ENCODE measurements at places on chromosomes 4 and X.

DNA sequence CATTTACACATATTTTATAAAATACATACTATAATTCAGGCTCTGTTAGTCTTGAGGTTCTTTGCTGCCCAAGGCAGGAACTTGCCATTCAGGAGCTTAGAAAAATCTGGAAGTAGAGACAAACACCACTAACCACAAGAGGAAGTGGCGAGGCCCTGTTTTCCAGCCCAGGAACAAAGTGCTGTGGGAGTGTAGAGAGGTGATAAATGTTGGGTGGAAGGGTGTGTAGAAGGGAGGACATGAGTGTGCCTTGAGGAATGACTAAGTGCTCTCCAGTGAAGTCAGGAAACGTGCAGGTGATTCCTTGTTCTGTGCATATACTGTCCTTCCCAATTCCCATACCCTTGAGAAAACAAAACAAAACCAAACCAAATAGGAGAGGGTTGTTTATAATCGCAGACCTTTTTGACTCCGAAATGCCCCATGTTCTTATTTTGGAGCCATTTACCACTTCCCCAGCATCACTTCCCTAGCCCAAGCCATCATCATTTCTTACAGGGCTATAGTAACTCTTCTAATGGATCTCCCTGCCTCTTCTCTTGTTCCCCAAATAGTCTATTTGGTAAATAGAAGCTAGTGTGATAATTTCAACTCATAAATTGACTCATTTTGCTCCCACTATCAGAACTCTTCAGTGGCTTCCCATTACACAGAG is 83.2 kb downstream of the GPAT3 start:
- no peak for DNase-seq

DNA sequence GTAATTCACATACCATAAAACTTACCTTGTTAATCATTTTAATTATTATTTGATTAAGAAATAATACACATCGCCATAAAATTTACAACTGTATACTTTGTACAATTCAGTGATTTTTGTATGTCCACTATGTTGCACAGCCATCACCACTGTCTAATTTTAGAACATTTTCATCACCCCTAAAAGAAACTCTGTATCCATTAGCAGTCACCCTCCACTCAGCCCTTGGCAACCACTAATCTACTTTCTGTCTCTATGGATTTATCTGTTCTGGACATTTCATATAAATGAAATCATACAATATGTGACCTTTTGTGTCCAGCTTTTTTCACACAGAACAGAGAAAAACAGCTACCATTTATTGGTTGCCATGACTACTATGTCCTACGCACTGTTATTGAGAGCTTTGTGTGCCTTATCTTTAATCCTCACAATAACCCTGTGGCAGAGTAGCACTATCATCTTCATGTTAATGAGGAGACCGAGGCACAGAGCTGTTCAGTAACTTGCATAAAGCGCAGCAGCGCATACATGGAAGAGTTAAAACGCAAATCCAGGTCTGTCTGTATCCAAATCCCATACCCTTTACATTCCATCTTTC is 64.6 kb upstream of the PAGE1 start:
- no peak for DNase-seq

DNA sequence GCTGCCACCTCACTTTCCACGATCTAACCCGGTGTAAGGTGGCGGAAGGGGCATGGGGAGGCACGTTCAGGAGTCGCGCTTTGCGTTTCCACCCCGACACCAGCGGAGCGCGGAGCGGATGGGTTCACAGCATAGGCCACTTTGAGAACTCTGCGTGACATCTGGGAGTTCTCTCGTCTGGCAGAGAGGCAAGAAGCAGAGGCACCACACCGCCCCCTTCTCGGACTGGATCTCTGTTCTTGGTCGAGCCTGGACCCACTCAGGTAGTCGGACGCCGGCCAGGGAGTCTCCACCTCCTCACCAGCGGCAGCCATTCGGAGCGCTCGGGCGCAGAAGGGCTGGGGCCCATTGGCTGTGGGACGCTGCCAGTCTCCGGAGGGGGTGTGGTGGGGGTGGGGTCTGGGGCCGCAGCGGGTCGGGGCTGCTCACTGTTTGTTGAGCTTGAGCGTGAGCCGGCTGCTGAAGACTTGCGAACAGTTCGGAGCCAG is at the start of gene DACH2:
TSS of gene DACH2 (plus strand) at position 428 of the 488 bp plus-strand sequence.
- no peak for DNase-seq

DNA sequence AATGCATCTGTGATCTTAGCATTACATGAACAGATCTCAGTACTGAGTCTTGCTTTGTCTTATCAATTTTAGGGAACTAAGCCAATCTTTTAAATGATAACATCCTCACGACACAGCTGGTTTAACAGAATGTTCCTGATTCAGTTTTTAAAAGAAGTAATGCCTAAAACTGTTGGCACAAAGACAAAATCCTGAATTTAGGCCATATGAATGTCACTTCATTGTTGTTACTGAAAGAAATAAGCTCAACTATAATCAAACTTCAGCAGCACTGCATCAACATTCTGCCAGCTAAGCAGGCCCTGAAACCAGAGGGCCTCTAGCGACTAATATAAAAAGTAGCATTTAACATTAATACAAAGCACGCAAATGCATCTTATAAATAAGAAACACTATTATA is 130.6 kb downstream of the FRYL start:
- no peak for DNase-seq

DNA sequence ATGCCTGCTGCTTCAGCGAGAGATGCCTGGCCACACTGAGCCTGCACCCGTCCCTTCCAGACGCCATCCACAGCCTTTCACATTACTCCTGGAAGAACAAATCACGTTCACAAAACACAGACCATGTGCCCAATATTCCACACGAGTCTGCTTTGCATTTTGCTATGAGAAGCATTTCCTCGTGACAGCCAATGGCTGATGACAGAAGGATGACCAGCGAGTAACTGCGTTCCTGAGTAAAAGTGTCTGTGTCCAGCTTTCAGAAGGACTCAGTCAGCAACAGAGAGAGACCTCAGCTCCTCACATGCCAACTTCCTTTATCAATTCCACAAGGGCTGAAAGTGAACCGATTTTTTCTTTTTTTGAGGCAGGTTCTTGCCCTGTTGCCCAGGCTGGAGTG is 19.5 kb downstream of the NAT8L start:
- DNase-seq = no peak

GRCh38 chr4:11424000-11424399 is 4.7 kb downstream of the HS3ST1 start:
- DNase-seq = no peak

GRCh38 chrX:12919051-12919450 is 12.6 kb downstream of the TLR8 start:
- no peak for DNase-seq

DNA sequence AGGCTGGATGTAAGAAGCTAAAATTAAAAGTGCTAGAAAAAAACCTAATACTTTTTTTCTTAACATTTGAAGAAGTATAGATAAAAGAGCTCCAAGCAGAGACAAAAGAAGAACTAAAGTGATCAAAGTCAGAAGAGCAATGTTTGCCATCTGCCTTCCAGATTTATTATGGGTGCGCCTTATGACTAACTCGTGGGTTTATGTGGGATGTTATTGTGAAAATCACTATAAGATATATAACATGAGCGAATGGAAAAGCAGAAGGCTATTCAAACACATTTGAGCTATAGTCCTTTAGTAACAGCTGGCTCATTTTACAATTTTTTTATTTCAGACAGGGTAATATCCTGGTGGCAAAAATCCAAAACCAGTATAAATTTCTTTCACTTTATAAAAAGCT is 1040.7 kb downstream of the RAPGEF2 start:
- no peak for DNase-seq

GRCh38 chr4:26131711-26132110 is 189.1 kb upstream of the RBPJ start:
- DNase-seq = no peak

DNA sequence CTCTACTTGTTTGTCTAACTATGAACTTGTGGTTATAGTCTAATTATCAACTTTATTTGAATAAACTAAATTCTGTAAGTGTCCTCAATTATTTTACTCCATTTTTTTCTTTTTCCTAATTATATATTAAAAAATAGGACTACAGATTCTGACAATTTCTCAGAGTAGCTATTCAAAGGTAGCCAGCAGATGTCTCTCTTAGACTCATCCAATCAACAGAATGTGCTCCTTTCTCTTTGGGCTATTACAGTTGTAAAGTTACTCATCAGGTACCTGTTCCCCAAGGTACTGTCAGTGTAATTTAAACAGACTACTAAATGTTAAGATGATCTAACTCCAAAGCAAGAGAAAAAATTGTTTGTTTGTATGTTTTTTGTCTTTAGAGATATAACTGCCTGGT is 248.6 kb downstream of the PCDH18 start:
- no peak for DNase-seq

DNA sequence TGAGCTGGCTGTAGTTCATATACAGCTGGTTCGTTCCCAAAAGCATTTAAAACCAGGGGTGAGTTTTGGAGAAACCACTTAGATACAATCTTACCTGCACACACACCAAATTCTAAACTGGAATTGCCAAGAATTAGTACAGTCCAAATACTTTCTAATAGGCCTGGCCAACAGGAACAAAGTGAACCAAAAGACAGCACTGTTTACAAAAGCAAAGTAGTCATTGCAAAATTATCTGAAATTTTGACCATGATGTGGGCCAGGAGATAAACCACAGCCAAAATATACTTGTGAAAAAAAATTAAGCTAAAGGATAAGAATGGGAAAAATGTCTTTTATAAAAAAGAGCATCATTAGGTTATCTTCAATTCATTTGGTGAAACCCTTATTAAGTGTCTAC is 37.9 kb upstream of the NAP1L5 start:
- DNase-seq = no peak

- DNase-seq = peak; percentile 56
Measured at GRCh38 chr4:139833151-139833910, 167.7 kb downstream of the MGST2 start.

- DNase-seq = no peak
Measured at GRCh38 chr4:63784822-63785221, 624.4 kb downstream of the TECRL start.

- no peak for DNase-seq
Measured at GRCh38 chr4:10963958-10964703, 279.6 kb upstream of the CLNK start.

Measured in NCI-H2081 treated with DMSO at 0.1 percent for 48 hours (cell line).